Smooth muscle cell of the pulmonary artery (primary cell): ENCODE measurements at places on chromosomes 12 and 14. TPM values are rescaled to one million over a fixed set of nuclear protein-coding genes. Genes with fewer than 3 reads are reported as not detected.

Gene SRRM4
- total RNA-seq: not detected in 2 replicates

Gene PHLDA1
- 133 and 168 TPM in 2 replicates for total RNA-seq

Gene REP15
- total RNA-seq: 2.4 and 3.2 TPM in 2 replicates

Gene IPO4
- 42.3 and 84.2 TPM in 2 replicates for total RNA-seq

Gene TTLL5
- total RNA-seq: 23.3 and 26.5 TPM in 2 replicates

Gene HRK
- 0.07 and 0.76 TPM in 2 replicates for total RNA-seq

Gene MIP
- 0.13 TPM in 1 of 2 replicates, not detected in the other for total RNA-seq

Gene IL26
- 0.13 and 2.0 TPM in 2 replicates for total RNA-seq

Gene KRT79
- total RNA-seq: not detected in 2 replicates

Gene HOXC9
- 0.40 and 1.8 TPM in 2 replicates for total RNA-seq

Gene TAS2R13
- 1.8 and 2.4 TPM in 2 replicates for total RNA-seq

Gene CDKL1
- 5.7 and 30.3 TPM in 2 replicates for total RNA-seq

Gene PTCSC3
- not detected in 2 replicates for total RNA-seq

Gene CCDC91
- 20.9 and 22.9 TPM in 2 replicates for total RNA-seq

Gene KRT73
- not detected in 2 replicates for total RNA-seq

Gene LGR5
- 0.03 and 2.2 TPM in 2 replicates for total RNA-seq

Gene HOXC6
- total RNA-seq: 0.56 and 2.3 TPM in 2 replicates

Gene CPNE6
- not detected in 2 replicates for total RNA-seq

Gene SCN8A
- total RNA-seq: 19.2 and 33.1 TPM in 2 replicates

Gene KRT83
- not detected in 2 replicates for total RNA-seq
